ENCODE measurements at places on chromosomes 2 and 18.

DNA sequence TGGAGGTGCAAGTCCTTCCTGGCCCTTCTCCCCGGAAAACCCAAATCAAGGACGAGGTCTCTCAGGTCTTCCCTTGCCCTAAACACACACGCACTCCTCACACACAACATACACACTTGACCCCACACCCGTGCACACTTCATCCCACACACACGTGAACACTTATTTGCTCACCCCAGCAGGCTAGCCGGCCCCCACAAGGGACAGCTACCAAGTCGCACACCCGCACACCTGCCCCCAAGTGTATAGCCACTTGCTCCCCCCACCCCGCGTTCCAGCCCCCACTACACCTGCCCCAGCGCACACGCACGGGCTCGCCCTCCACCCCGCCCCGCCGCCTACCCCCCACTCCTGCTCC lies 359 bp downstream of the TGFBRAP1 start:
- H3K4me3 ChIP-seq: peak overlapping the region; percentile 85
- peak overlapping the region; percentile 45 for H3K27ac ChIP-seq
- H3K4me1 ChIP-seq: peaks cover 26% of the 10 kb centered on the region
- no peaks in the 10 kb centered on the region for H3K27me3 ChIP-seq
- no peak for DNase-seq

DNA sequence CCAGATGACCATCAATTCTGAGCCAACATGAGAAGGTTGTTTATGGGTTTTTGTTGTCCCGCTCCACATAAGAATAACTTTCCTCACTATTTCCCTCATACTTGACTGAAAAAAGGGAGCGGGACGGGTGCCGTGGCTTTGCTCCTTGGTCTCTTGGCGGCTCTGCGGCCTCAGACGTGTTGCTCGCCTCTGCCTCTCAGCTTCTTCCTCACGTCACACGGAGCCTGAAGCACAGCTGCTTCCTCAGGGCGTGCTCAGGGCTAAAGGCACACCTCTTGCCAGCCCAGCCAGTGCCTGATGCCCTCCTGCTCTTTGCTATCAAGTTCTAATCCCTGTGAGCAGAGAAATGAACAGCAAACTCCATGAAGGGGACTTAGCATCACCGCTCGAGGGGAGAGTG lies 17.9 kb upstream of the ID2 start:
- H3K4me1 ChIP-seq: no peaks in the 10 kb centered on the region
- no peak overlapping the region for H3K4me3 ChIP-seq
- no peak for DNase-seq
- H3K27me3 ChIP-seq: no peaks in the 10 kb centered on the region

DNA sequence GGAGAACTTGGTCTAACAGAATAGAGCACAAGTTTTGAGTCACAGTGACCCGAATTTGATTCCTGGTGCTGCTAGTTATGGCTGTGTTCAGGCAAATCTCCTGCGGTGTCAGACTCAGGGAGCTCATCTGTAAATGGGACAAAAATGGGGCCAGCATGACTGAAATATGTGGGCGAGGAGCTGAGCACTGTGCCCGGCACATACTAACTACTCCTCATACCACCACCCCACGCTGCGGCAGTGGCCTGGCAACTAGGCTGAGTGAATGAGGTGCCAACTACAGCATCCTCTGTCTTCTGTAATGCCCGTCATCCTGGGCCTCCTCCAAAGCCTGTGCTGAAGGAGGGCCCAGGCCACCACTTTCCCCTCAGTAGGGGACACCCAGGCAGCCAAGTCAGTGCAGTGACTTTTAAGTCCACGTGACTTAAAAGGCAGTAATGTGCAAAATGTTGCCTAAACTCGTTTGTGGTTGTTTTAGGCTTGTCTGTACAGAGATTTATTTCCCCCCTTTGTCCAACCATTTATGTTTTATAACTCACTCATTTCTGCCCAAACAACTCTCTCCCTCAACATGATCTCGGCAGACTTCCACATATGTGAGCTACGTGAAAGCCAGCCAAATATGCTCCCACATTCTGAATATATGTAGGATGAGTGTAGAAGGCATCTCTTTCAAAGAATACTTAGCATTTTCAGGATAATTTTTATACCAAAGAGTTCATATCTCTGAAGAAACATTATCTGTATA lies 773.7 kb downstream of the TSN start:
- no peak overlapping the region for H3K4me3 ChIP-seq
- H3K4me1 ChIP-seq: no peaks in the 10 kb centered on the region
- H3K36me3 ChIP-seq: no peaks in the 10 kb centered on the region

- H3K27me3 ChIP-seq: peaks cover 4% of the 10 kb centered on the region
- no peak overlapping the region for H3K27ac ChIP-seq
- no peak for DNase-seq
- H3K4me3 ChIP-seq: no peak overlapping the region
- H3K4me1 ChIP-seq: no peaks in the 10 kb centered on the region
Observed at GRCh38 chr2:160157861-160158829, 41.9 kb downstream of the ITGB6 start.

GRCh38 chr2:47251404-47251675 lies 96.2 kb upstream of the STPG4 start:
- no peaks in the 10 kb centered on the region for H3K4me1 ChIP-seq
- H3K27ac ChIP-seq: no peak overlapping the region
- H3K4me3 ChIP-seq: no peak overlapping the region
- H3K36me3 ChIP-seq: no peaks in the 10 kb centered on the region
- no peak for DNase-seq

All from CD4-positive, CD25-positive, alpha-beta regulatory T cell (primary cell).